ENCODE measurements at places on chromosomes 12 and 14.

DNA sequence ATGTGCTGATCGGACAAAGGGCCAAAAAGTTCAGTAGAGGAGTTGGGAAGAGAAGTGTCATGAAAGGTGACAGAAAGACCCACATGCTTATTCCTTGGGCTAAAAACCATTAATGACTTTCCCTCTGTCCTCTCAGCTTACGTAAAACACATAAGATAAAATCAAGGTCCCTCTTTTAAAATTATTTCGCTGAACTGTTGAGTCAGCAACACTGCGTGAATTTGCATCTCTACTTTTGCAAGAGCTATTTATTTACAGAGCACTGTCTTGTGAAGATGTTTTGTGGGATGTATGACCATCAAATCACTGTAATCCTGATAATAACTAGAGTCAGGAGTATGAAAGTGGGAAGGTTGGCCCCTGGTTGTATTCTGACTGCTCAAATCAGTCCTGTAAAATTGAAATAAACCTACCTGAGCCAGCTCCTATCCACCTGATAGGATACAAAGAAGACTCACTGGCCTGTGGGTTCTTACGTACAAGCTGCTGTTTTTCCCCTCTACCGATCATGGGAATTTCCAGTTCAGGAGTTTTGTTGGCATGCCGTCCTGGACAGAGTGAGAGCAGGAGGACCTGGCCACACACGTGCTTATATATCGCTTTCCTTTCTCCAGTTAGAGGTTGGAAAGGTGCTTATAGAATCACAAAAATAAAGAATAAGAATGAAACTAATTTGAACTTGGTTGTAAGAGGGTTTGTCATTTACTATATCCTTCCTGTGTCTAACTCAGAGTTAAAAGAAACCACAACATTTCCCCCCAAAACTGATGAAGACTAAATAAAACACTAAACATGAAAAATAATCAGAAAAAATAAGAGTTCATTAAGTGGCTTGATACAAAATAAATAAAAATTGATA is 42.9 kb downstream of the IFNG-AS1 start:
- peak; percentile 10 for DNase-seq

- DNase-seq: no peak
Observed at GRCh38 chr14:93715279-93715927, 72.9 kb downstream of the PRIMA1 start.

DNA sequence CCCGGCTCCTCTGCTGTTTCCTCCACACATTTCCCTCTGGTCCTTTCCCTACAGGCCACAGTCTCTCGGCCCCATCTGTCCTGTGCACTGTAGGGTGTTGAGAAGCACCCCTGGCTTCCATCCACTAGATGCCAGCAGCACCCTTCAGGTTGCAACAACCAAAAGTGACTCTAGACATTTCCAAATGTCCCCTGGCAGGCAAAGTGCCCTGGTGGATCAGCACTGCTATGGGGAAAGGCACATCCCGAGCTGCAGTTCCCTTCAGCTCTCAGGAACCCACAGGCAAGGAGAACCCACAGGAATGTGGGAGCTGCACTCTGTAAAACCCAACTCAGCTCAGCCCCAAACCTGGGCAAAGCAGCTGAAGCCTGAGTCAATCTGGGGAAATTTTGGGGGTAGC is 77.0 kb downstream of the RBM19 start:
- no peak for DNase-seq

DNA sequence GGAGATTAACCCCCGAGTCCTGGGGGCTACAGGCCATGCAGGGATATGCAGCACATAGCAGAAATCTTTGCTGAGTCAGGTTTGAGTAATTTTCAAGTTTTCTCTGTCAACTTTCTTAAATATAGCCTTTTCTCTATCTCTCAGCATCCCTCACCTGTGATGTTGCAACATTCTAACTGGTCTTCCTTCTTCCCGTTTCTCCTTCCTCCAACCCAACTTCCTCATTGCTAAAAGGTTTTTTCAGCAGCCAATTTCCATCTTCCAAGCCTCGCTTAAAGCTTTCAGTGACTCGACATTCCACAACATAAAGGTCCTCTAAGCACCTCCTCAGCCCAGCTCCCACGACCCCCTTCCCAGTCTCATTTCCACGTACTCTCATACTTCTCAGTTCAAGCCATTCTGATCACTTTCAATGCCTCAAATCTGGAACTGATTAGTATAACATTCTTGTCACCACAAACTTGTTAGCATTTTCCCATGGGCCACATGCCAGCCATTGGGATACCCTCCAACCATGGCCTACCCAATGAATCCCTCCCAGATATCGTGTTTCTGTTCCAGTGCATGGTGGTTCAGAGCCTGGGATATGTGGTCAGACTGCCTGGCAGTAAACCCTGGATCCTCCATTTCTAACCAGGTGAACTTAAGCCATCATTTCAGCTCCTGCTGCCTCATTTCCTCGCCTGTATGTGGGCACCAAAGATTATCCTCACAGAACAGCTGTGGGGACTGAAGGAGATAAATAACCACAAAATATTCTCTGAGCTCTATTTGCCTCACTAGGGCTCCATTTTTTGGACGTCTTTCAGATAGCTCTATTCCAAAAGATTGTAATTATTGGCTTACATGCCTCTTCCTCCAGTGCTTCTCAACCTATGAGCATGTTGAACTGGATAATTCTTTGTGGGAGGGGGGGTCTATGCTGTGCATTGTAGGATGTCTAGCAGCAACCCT is 65.8 kb downstream of the KCNK10 start:
- DNase-seq: no peak

- no peak for DNase-seq
Observed at GRCh38 chr14:58992935-58993334, 195.5 kb upstream of the DAAM1 start.

DNA sequence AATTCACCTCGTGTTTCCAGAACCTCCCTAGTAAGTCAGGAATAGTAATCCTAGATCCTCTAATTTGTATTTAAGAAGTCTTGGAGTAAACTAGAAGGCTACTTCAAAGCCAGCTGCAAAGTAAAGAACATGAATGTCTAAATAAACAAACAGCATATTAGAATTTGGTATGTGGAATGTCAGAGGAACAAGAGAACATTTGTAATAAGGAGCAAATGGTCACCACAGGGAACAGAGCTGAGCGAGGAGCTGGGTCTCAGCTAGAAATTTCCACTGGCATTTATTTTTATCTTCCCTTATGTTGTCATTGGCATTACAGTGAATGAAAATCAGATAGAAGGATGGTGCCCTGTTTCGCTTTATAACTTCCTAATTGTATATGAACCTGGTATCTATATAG is 50.2 kb downstream of the FRMD6 start:
- DNase-seq: no peak

DNA sequence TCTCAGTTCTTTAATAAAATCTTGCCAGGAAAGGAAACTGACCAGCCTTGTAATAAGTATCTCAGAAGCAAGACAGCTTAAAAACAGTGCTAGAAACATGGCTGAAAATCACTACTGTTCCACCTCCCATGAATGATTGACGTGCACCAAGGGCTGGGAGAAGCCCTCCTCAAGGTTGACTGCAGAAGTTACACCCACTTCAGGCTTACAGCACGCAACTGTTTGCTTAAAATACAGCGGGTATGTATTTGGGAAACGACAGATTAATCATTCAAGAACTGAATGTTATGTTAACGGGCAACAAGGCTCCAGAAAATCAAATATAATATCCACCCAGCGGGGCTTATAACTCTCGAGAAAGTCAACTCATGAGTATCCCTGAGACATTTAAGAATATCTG is 22.1 kb downstream of the PRKD1 start:
- DNase-seq: peak; percentile 28

GRCh38 chr14:65170768-65171507 is 68.6 kb upstream of the MAX start:
- DNase-seq: no peak

- no peak for DNase-seq
Observed at GRCh38 chr12:48216785-48217184, 13.7 kb upstream of the OR10AD1 start.

- DNase-seq: no peak
Observed at GRCh38 chr14:59939828-59940227, 19.9 kb downstream of the LRRC9 start.

DNA sequence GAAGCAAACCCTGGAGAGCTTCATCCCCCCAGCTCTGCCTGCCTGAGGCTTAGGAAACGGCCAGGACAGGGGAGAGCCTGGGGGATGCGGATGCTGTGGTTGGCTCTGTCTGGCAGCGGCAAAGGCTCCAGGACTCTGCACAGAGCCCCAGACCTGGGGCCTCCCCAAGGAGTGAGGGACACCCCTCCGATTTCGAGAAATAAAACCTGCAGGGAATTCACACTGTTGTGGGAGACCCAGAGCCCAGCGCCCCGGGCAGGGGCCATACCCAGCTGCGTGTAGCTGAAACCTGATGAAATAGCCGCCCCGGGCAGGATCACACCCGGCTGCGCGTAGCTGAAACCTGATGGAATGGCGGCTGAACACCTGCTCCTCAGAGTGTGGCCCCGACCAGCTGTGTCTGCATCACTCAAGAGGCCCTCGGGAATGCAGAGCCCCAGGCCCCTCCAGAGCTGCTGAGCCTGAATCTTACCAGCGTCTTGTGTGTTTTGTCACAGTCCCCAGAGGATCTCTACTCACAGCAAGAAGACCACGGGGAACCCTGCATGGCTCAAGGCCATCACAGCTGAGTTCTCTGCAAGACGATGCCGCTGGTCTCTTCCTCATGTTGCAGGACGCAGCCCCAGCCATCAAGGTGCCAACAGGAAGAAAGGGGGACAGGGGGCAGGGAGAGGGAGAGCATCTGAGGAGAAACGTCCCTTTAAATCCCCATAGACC is 46.5 kb upstream of the GALNT9 start:
- no peak for DNase-seq

DNA sequence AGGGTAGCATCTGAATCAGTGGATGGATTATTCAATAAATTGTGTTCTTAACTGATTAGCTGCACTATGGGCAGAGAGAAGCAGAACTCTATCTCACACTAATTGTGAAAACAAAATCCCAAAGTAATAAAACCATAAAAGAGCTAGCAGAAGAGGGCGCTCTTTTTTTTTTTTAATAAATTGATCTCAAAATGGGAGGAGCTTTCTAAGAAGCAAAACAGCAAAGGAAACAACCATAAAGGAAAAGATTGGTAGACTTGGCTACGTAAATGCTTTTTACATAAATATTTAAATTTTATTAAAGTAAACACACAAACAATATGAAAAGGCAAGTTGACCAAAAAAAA is 1.5 kb upstream of the TM7SF3 start:
- no peak for DNase-seq

All from stomach (tissue), 19 donors.